MG63 (cell line): ENCODE measurements at places on chromosomes 2 and 18.

DNA sequence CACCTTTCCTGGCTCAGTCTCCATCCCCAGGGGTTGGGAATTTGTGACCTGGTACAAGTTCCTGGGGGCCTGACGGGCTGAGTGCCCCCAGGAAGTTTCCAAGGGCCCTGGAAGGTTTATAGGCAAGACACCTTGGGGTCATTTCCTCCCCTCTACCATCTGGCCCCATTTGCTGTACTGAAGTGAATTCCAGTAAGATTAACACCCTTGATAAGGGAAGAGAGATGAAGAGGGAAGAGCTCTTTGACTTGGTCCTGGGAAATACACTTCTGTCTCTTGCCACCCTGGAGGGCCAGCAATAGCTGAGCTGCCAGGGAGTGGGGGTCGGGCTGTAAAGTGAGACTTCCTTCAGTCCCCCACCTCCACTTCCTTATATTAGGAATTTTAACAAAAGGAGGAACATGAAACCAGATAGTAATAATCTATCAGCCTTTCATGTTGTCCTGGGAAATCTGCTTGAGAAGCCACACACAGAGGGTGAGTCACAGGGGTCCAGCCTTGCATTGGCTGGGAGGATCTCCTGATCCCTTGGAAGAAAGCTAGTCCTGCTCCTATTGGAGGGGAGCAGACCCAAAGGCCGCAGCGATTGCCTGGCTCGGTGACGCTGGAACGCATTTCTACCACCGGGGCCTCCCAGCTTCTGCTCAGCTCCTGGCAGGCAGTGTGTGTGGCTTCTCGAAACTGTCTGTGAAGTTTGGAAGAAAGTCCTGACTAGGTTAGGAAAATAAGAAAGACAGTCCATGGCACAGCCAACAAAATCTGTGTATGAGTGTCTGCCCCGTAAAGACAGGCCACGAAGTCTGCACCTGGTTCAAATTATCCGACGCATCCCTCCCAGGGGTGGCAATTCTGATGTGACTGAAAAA, 87.3 kb downstream of the ACAA2 start:
- peak; percentile 90 for DNase-seq

GRCh38 chr2:119749477-119750012, 10.2 kb upstream of the PTPN4 start:
- peak; percentile 26 for DNase-seq

DNA sequence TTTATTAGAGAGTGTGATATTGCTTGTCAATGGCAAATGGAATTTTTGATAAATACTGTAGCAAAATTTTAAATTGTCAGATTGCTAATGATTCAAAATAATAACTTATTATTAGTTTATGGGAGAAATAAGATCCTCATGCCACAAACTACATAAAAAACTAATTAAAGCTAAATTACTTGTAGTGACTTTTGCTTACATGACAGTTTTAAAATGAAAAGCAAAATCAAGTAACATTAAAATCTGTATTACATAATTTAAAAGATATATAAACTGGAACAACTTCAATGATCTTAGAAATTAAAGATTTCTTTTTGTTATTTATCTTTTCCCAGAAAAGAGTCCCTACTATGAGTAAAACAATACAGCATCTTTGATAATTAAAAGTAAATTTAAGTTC, 17.7 kb upstream of the RND3 start:
- DNase-seq: no peak

- no peak for DNase-seq
These were observed 32.4 kb upstream of the ITPRID2 start for GRCh38 chr2:181859123-181859522.

DNA sequence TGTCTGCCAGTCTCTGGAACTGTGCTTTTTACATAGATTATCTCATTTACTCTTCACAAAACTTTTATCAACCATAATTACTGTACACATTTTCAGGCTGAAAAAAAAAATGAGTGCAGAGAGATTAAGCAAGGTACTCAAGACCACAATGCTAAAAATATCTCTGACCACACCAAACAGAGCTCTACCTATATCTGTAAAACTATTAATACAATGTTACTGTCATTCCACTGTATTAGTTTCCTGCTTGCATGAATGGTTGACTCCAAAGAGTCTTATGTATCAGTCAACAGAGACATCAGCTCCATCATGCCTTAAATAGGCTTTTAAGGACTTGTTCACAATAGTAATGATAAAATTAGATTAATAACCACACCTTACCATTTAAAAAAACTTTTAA, 134.7 kb upstream of the CCDC150 start:
- no peak for DNase-seq

DNA sequence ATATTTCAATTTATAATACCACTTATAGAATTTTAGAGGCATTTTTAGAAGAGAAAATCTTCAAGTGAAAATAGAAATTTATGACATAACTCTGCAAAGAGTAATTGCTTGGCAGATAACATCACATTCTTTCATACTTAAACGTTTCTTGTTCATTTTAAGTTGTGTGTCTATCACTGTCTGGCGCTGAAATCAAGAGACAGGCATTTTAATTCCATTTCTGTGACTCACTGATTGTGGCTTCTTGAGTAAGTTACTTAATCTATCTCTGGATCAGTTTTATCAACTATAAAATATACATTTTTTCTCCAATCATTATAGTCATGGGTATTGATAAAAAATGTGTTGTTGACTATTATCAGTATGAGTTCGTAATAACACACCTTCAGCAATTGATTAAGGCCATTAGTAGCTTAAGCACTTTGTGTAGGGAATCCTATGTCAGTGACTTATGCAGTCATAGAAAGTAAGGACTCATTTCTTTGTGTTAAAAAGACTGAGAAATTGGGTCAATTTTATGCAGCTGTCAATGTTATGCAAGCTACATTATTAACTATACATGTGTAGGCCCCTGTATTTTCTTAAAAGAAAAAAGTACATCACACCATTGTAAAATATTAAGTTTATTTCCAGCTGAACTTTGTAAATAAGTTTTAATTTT, 497.3 kb downstream of the CCDC85A start:
- peak; percentile 5 for DNase-seq

DNA sequence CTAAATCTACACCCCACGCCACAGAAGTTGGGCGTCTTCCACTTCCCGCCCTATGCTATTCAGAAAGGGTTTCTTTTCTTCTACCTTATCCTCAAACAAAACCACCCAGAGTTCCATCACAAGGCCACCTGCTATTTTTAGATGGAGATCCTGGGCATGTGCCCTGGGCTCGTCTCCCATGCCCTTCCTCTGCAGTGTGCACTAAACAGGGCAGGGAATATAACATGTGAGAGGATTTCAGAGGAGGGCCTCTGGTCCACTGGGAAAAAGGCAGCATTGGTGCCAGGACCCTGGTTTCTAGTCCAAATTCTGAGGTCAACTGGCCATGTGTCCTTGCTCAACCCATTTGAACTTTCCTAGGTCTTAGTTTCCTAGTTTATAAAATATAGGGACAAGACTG, 320.0 kb downstream of the NCKAP5 start:
- no peak for DNase-seq

DNA sequence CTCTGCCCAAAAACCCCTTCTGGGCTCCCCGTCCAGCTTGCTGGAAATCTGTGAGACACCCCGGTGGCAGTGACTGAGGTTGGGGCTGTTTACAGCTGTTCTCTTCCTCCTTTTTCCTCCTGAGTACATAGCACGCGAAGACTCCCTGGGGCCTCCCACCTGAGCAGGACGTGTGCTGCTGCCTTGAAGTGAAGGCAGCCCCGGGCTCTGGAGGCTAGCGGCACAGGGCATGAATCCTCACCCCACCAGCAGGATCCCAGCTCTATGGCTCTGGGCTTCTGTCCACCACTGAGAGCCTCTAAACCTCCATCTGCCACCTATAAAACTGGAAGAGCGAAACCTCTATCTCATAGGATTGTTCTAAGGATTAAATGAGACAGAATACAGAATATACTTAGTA, 182.5 kb downstream of the TMEM163 start:
- no peak for DNase-seq

GRCh38 chr2:3421580-3421979, 42.1 kb downstream of the TRAPPC12 start:
- DNase-seq: no peak

GRCh38 chr2:128363934-128364361, 45.3 kb upstream of the HS6ST1 start:
- no peak for DNase-seq

DNA sequence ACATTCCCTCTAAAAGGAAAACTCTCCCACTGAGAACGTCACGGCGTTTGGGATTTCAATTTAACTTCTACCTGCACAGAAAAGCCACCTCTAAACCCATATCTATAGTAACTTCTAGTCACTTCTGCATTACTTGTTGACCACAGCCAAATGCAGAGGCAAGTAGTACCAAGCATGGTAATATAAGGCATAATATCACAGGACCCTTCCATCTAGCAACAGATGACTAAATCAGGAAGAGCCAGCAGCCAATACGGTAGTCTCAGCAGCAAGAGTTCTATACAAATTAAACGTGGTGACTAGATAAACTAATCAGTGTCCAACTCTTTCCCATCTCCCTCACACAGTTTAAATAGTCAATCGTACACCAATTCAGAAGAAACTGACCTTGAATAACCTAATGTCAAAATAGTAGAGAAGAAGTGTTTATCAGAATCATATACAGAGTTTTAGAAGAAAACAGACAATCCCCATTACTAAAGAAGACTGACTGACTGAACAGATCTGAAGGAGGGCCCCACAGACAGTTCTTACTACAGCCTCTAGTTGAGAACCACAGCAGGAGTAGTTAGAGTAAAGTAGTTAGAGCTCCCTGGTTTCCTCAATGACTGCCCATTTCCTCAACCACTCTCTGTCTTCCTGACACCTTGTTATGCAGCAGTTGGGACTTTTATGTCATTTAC, 30.0 kb downstream of the MEMO1 start:
- DNase-seq: peak; percentile 17

DNA sequence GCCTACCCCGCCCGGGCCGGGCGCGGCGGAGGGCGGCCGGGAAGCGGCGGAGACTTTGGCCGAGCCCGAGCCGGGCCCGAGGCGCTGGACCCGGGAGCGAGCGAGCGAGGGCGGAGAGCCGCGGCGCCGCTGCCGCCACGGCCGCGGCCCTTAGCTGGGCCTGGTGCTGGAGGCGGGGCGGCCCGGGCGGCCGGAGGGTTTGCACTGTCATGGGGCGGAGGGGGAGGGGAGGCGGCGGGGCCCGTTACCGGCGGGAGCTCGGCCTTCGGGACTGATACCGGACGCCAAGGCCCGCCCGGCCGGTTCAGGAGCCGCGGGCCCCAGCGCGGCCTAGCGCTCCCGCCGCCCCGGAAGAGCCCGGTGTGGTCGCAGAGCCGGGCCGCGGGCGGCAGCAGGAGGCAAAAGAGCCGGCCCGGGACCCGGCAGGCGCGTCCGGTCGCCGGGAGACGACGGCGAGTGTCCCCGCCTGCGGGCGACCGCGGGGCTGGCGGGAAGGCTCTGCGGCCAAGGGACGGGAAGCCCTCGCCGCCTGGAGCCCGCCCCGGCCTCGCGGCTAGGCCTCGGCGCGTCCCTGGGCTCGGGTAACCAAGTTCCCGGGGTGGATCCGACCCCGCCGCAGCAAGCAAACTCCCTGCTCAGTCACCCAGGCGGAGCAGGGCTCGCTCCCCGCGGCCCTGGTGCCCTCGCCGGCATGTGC, 697 bp downstream of the KCMF1 start:
- DNase-seq: peak; percentile 47

GRCh38 chr2:1453561-1453960, 40.3 kb downstream of the TPO start:
- DNase-seq: no peak

GRCh38 chr2:112199188-112199587, 55.7 kb downstream of the ZC3H8 start:
- no peak for DNase-seq
